Cardiac muscle cell (in vitro differentiated cells and primary cell): ENCODE measurements at places on chromosomes 4 and X.

DNA sequence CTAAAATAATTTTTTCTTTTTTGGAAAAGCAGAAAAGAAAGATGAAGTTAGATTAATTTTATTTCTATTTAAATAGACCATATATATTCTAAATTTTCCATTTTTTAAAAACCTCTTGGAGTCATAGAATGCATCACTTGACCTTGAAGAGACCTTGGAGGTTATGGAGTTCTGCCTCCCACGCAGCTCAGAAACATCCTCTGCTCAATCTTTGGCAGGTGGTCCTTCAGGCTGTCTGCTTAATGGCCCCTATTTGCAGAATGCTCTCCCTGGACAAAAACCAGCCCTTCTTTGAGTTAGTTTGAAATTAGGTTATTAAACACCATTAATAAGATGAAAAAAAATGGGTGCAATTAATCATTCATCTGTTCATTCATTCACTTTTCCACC is 194.1 kb upstream of the TLL1 start:
- no peak for DNase-seq

DNA sequence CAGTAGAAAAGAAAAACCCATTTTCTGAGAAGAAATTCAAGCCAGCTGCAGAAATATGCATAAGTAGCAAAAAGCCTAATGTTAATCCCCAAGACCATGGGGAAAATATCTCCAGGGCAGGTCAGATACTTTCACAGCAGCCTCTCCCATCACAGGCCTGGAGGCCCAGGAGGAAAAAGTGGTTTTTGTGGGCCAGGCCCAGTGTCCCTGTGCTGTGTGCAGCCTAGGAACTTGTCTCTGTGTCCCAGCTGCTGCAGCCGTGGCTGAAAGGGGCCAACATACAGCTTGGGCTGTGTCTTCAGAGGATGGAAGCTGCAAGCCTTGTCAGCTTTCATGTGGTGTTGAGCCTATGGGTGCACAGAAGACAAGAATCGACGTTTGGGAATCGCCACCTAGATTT is 581.0 kb downstream of the C4orf33 start:
- DNase-seq = no peak

GRCh38 chrX:63327788-63328187 is 23.3 kb downstream of the SPIN4 start:
- no peak for DNase-seq

- peak; percentile 65 for DNase-seq
Measured at GRCh38 chrX:119488749-119489148, 20.5 kb downstream of the SLC25A5 start.

GRCh38 chr4:177771645-177772044 is 329.4 kb upstream of the AGA start:
- no peak for DNase-seq

DNA sequence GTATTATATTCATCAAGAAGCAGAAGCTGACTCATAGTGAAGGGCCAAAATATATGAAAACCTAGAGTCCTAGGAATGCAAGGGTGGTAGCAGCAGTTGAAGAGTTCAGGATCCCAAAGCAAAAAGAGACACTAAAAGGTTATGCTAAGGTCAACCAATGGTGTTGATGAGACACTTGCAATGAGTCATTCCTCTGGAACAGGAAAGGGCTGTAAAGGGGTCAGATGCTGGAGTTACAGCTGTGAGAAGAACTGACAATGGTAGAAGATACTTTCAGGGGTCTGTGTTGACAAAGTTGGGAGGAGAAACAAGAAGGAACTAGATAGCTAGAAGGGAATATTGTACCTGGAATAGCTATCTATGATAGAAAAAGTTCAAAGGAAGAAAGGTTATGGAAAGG is 47.5 kb downstream of the ZGRF1 start:
- DNase-seq = peak; percentile 21

GRCh38 chrX:119512146-119512800 is 44.0 kb downstream of the SLC25A5 start:
- DNase-seq = peak; percentile 81

- DNase-seq = no peak
Measured at GRCh38 chrX:13741695-13742094, 7.1 kb downstream of the OFD1 start.

GRCh38 chr4:162499478-162499877 is 335.7 kb upstream of the FSTL5 start:
- DNase-seq = no peak

GRCh38 chr4:51997647-51998046 is 22.5 kb downstream of the LRRC66 start:
- DNase-seq = no peak

DNA sequence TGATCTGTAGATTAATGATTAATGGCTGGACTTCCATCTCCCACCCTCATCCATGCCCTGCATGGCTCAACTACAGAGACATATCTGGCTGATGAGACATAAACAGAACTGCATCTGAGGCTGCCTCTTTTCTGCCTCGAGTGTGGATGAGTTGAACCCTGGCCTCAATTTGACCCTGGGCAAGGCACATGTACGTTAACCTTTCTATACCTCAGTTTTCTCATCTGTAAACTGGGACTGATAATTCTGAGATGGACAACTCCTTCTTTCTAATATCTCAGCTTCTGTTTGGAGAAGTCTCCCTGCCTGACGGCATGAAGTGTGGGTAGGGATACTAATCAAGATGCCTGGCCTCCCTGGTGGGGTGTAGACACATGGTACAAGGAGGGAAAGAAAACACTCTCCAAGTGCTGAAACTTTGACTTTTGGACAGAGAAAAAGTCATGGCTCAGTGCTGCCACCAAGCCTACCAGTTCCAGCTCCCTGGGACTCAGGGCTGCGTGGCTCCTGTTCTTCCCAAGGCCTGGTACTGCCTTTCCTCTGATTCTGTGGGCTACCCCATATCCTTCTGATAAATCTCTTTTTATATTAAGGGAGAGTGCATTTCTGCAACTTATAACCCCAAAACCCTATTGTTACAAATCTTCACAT is 64.4 kb downstream of the HAUS3 start:
- no peak for DNase-seq

DNA sequence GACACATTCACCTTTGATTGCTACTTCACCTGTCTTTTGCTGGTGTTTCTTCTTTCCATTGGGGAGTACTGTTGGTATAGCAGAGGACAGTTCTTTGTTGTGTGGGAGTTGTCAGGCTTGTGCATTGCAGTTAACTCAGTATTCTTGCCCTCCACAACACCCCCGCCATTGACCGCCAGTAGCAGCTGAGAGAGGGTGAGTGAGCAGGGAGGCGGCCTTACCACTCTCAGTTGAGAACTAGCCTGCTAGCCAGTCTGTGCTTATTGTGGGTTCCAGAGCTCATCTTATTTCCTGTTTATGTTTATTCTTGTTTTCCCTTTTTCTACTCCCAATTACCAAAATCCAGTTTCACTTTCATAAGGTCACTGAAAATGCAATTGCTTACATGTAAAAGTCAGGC is 52.2 kb downstream of the STIM2 start:
- DNase-seq = no peak

GRCh38 chrX:18691431-18691830 is 16.0 kb upstream of the PPEF1 start:
- DNase-seq = no peak

GRCh38 chrX:87236830-87237440 is 280.7 kb upstream of the KLHL4 start:
- no peak for DNase-seq

GRCh38 chr4:10806953-10807645 is 122.5 kb upstream of the CLNK start:
- DNase-seq = no peak

- no peak for DNase-seq
Measured at GRCh38 chrX:82412858-82413257, 1095.2 kb upstream of the POU3F4 start.

DNA sequence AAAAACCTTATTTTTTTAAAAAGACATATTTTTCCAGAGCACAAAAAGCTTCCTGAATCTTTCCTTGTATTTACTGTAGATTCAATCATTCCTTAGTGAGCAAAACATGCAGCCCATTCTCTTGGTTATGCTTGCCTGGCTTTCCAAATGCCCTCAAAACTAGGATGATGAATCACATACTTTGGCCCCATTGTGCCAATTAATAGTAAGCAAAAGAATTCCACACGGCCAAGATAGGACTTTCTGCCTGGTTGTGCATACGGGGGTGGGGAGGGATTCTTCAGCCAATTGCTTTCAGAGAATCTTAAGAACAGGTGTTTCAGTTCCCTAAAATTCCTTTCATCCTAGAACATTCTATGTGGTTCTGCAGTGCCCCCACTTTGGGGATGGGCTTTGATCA is 7.0 kb downstream of the RAI2 start:
- no peak for DNase-seq
